Iris pigment epithelial cell (primary cell): ENCODE measurements at places on chromosomes 2 and 18.

DNA sequence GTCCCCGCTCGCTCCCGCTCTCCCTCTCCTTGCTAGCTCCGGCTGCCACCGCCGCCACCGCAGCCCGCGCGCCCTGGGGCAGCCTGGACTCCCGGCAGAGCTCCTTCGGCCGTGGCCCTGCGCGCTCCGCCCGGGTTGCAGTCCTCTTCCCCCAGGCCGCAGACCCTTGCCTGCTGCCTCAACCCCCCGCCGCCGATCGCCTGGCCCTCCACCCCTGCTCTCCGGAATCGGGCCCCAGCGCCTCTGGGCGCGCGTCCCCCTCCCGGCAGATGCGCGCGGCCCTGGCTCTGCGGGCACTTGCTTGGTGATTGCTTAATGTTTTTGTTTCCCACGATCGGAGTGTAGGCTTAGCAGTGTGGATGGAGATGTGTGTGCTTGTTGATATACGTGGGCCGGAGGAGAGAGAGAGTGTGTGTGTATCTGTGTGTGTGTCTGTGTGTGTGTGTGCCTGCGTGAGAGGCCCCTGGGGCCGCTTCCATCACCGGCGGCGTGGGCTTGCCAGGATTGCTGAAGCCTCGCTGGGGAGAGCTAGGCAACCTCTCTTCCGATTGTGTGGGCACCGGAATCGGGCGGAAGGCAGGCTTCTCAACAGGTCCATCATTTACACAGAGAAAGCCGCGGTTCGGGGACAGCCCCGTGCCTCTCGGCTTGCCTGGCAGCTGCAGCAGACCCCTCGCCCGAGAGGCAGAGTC lies 877 bp downstream of the INHBB start:
- peak; percentile 71 for DNase-seq

DNA sequence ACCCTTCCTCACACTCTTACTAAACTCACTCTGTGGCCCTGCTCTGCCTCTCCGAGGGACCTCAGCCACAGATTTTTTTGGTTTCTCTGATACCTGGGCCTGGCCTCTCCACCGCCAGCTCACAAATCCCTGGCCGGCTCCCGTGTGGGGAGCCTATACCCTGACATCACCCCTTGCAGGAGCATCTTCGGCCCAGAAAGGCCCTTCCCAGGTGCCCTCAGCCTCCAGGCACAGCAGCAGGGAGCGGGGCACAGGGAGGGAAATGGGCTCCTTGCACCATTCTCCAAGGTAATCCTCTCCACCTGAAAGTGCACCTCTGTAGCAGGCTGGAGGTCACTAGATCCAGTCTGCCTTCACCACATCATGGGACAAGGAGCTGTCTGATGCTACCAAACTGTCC lies 43.2 kb downstream of the CRACDL start:
- no peak for DNase-seq

DNA sequence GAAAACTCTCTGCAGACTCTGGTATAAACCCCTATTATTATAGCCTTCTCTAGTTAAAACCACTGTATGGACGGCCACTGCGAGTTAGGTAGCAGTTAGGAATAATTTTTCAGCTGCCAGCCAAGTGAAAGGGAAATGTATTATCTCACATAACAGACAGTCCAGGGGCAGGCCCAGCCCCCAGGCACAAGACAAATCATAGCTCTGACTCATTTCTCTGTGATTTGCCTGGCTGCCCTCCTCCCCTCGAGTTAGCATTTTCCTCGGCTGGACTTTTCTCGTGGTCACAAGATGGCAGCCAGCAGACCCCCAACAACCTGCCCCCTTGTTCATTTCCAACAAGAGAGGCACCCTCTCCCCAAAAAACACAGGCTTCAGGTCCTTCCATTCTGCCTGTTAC lies 10.5 kb downstream of the VIT start:
- DNase-seq = peak; percentile 81

DNA sequence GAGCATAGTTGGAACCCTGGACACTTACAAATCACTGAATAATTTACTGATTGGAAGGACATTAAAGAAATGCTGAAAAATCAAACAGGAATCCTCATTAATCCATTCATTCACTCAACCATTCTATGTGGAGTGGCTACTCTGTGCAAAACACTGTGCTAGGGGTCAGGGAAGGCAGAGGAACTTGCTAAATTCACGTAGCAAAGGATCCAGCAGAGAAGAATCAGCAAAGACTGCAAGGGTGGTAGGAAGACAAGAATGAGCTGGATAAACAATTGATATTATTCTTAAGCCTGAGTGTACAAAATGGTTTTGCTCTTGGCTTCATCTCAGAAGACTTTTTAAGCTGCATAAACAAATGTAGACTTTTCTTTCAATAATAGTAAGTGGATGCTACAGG lies 164.3 kb upstream of the CAVIN2 start:
- DNase-seq = peak; percentile 37

DNA sequence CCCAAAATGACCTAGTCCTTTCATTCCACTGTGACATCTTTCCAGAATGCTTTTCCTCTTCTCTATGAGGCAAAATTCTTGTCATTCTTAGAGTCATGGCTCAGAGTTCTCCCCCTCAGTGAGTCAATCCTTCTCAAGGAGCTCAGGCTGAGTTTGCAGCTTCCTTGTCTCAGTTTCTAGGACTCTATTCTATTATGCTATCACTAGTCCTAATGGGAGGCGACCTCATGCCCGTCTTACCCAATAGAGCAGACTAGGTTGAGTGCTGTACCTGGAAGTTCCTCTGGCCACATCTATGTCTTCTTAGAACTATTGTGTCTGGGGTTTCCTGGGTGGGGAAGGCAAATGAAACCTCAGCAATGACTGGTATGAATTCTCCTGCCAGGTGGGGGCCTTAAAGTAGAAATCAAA lies 51.5 kb downstream of the HAUS1 start:
- peak; percentile 90 for DNase-seq

- peak; percentile 20 for DNase-seq
These were observed 37.5 kb upstream of the SERPINB2 start for GRCh38 chr18:63850020-63850419.

DNA sequence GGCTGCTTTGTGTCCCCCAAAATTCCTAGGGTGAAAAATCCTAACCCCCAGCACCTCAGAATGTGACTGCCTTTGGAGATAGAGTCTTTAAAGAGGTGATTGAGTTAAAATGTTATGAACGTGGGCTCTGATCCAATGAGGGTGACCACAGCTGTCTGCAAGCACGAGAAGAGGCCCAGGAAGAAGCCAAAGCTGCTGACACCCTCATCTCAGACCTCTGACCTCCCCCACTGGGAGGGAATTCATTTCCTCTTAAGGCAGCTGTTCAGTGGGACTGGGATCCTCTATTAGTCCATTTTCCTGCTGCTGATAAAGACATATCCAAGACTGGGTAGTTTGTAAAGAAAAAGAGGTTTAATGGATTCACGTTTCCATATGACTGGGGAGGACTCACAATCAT lies 544.4 kb downstream of the DCDC2C start:
- DNase-seq = no peak

DNA sequence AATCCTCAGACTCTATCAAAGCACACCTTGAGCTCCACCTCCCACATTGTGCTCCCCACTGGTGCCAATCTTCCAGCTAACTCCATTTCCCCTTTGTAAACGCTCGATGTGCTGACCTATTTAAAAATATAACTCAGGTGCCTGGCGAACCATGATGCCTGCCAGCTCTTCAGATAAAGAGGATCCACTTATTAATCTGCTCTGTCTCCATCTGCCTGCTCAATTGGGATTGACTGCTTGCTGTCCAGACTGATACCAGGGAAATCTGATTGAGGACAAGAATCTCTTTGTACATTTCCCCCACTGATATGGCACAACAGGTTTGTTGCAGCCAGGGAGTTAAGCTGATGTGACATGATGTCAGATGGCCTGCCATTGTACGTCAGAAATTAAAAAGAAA lies 2036.5 kb upstream of the CELF4 start:
- no peak for DNase-seq

DNA sequence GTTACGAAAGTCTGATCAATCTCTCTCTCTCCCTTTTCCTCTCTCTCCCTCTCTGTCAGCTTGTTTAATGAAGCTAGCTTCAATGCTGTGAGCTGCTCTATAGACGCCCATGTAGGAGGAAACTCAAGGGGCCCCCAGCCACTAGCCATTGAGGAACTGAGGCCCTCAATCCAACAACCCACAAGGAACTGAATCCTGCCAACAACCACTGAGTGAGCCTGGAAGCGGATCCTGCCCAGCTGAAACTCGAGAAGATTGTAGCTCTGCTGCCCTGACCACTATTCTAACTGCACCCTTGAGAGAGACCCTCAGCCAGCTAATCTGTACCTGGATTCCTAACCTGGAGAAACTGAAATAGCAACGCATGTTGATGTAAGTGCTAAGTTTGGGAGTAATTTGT lies 129.2 kb downstream of the BCL11A start:
- no peak for DNase-seq

DNA sequence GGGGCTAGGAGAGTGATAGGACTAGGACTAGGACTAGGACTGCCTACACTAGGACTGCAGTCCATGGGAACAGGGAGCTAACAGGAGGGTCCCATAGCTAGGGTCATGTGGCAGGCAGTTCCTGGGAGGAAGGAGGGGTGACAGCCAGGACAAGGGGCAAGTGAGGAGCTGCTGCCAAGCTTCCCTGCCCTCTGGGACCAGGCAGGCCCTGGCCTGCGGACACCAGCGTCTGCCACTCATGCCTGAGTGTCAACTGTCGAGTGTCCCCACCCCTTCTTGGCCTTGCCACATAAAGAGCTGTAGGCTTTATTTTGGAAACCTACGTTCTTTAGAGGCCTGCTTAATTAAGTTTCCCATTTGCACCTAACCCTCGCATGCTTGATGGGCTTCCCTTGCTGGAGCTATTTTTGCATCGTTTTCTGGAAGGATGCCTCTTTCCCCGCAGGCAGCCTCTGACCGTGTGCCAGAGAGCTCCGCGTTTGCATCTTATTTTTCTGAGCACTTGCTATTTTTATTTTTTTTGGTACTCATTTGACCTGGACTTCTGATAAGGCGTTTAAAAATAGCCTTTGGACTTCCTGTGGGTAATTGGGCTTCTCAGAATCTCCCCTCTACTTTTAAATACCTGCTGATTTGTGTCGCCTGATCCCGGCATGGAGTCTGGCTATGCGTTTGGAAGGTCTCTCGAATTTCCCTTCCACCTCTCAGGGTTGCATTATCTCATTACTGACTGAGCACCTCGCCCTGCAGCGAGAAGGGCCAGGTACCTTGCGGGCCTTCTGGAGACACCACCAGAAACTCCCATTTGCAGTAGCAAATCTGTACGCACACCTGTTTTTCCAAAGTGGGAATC lies 66.4 kb downstream of the SH3RF3 start:
- DNase-seq = no peak

DNA sequence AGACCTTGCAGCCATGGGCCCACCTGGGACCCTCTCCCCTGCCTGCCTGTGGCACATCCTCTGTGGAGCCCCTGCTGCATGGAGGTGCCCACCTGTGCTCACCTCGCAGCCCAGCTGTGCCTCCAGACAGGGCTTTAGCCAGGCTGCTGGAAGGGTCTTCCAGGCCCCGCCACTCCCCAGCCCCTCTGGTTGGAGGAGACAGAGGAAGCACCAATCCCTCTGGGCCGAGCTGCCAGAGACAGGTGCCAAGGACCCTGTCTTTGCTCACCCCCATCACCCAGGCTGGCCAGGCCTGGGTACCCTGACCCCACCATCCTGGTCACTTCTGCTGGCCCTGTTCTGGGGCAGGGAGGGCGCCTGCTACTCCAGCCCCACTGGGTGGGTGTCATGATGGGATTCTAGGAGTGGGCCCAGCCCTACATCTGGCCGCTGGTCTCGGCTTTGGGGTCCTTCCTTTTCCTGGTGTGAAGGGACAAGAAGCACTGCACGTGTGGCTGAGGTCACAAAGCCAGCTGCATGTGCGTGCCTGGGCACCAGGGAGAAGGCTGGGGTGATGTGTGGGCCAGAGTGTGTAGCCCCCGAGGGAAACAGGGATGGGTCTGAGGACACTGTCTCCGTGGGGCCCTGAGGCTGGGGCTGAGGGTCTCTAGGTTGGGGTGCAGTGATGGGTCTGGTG lies 9.3 kb upstream of the NEU4 start:
- no peak for DNase-seq

DNA sequence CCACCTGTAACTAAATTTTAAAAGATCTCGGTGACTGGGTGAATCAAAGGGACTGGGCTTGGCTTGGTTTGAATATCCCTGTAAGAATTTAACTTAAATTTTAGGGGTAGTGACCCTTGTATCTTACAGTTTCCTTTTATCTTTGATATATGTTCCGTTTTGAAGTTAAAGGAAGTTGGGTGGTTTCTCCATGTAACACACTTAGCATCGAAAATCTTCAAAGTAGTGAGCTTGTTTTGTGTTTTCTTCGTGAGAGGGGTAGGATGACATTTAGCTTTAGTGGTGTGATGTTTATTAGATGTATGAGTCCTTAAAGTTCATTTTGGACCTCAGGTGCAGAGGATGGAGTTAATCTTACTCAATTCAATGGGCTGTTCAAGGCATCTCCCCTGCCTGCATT lies 1.6 kb downstream of the WDR7 start:
- no peak for DNase-seq
